ENCODE measurements at places on chromosomes 5 and 9.

DNA sequence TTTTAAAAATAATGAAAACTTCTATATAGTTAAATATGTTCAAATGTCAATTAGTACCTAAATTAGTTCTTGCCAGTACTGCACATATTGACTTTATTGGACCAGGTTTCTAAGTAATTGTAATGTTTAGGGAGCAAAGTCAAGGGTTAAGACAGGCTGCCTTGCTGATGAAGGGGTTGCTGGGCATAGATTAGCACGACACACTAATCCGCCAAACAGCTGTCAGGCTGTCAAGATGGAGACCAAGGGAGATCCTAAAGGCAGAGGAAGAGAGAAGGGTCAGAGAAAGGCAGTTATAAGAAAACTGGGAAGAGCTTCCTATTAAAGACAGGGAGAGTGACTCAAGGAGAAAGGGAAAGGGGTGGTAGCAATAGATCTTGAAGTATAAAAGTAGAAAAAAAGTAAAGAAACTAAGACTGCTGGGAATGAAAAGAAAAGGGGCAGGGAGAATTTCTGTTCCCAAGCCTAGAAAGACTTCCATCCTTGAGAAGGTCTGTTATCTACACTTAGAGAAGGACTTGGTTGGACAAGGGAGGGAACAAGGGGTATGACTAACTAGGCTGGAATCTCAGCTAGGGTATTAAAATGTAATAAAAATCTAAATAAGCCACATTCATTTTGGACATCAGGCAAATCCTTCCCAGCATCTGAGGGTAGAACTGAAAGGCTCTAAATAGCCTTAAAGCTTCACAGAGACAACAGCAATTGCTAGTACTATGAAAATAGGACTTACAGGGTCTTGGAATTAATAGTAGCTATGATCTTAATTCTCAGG lies 188.7 kb downstream of the FBXL17 start:
- ATAC-seq = no peak

- peak; percentile 69 for ATAC-seq
These were observed 56.6 kb downstream of the ADAM19 start for GRCh38 chr5:157518963-157519362.

DNA sequence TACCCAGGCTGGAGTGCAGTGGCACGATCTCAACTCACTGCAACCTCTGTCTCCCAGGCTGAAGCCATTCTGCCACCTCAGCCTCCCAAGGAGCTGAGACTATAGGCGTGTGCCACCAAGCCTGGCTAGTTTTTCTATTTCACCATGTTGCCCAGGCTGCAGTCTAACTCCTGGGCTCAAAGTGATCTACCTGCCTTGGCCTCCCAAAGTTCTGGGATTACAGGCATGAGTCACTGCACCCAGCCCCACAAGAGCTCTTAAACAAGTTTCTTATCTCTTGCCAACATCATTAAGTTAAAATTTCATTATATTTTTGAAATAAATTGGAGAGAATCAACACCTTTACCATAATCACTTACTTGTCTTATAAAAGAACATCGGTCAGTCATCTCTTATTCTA lies 280.3 kb downstream of the ARHGEF28 start:
- ATAC-seq = no peak

GRCh38 chr5:8842971-8843551 lies 702.8 kb downstream of the SEMA5A start:
- ATAC-seq = no peak

GRCh38 chr5:53017383-53017782 lies 28.2 kb downstream of the ITGA2 start:
- no peak for ATAC-seq

DNA sequence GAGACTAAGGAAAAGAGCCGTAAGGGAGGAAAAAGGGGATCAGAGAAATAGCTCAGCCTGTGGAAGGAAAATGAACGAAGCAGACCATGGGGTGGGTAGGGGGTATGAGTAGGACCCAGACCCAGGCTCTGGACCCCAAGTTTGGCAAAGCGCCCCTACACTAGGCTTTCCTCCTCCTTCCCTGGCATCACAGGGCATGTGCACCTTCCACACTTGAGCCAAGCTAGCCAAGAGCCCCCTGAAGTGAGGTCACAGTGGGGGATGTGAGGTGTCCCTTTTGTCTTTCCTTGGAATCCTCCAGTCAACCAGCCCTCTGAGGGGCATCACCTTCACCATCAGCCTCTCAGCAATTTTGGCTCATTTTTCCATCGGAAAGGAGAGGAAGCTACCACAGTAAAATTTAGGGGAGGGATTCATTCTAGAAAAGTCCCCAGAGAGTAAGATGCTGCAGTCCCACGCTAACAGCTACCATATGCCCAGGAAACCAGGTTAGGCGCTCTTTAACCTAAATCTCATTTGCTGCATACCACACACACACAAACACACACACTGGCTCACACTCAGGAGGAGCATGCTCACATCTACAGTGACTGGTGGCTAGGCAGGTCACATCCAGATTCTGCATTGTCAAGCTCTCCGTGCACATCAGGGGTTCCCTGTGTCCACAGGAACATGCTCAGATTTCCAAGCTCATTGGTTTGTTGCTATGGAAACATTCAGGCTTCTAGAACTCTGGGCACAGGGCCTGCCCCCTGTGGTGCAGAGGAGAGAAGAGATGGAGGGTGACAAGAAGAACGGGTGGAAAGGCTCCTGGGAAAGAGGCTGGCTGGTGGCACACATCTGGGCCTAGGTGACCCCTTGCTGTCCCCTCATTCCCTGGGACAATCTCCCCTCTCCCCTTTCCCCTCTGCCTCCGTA lies 9.9 kb downstream of the REEP2 start:
- no peak for ATAC-seq

DNA sequence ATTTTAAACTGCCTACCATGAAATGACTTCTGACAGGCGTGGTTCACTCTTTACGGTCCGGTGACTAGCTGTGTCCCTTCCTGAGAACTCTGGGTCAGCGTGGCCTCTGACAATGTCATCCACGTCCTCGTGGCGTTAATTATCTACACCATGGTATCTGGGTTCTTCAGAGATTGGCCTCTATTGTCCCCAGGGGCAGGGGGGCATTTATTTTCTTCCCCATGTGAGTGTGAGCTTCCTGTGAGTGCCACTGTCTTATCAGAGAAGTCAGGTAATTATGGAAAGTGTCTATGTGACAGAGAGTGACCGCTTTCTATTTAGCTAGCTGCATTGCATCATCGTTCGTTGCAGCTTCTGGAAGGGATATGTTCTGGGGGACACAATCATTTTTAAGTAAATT lies 77.2 kb downstream of the FBXL7 start:
- ATAC-seq = no peak

Data from stimulated activated memory B cell treated with anti-CD40 and anti-IgM and Interleukin-4, amounts not matched to agents 10 μg/mL and 1 μg/mL and 100 μg/mL, for 72 hours (primary cell).